ENCODE measurements at places on chromosomes 6 and 20.
A peak's percentile ranks its signal among the peaks of the same experiment; 100 is the strongest.

GRCh38 chr20:8128291-8129060 is 3.6 kb upstream of the PLCB1 start:
- no peak for DNase-seq

DNA sequence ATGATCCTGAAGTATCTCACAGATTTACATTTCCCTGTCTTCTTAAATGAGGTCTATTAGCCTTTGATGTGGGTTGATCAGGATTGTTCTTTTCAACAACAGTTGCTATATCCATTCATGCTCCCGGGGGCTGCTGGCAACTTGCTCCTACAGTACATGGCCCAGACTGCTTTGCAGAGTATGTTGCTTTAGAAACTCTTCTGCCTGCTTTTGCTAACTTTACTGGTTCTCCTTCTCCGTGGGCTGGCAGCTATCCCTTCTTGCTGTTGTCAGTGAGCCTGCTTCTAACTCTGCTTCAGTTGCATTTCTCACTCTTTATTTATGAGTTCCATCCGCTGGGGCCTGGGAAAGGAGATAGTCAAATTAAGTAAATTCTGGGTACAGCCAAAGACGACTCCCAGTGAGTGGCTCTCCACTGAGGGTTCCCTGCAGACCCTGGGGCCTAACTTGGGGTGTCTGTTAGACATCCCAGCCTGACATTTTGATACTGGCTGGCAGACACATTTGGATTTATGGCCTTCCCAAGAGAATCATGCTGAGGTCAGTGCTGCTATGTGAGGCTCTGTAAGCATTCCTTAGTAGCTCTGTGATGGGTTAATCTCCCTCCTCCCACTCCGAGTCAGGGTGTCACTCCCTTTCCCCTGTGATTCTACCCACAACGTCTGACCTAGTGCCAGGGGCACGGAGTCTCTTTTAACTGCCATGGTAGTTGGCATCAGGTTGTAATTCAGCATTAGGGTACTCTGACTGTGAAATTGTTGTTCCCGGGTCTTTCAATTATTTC is 73.6 kb downstream of the SLX4IP start:
- DNase-seq = no peak

GRCh38 chr6:42390228-42390934 is 61.3 kb downstream of the TRERF1 start:
- DNase-seq = peak; percentile 61

- no peak for DNase-seq
These were observed 84.3 kb upstream of the RALY start for GRCh38 chr20:33909331-33909921.

- DNase-seq = no peak
These were observed 181.0 kb downstream of the CDKAL1 start for GRCh38 chr6:20715135-20715806.

GRCh38 chr6:100342830-100343229 is 121.9 kb downstream of the SIM1 start:
- no peak for DNase-seq

GRCh38 chr6:106702046-106702445 is 72.7 kb downstream of the QRSL1 start:
- no peak for DNase-seq

- DNase-seq = no peak
These were observed 34.7 kb upstream of the LAMA4 start for GRCh38 chr6:112289038-112289566.

- DNase-seq = no peak
These were observed 15.1 kb upstream of the HLA-A start for GRCh38 chr6:29927275-29927569.

- peak; percentile 74 for DNase-seq
These were observed 8.2 kb upstream of the TBC1D7 start for GRCh38 chr6:13336553-13336952.

GRCh38 chr6:159880412-159880975 is 10.3 kb upstream of the MAS1 start:
- DNase-seq = no peak

- no peak for DNase-seq
These were observed 145.3 kb upstream of the TCF21 start for GRCh38 chr6:133743621-133744020.

DNA sequence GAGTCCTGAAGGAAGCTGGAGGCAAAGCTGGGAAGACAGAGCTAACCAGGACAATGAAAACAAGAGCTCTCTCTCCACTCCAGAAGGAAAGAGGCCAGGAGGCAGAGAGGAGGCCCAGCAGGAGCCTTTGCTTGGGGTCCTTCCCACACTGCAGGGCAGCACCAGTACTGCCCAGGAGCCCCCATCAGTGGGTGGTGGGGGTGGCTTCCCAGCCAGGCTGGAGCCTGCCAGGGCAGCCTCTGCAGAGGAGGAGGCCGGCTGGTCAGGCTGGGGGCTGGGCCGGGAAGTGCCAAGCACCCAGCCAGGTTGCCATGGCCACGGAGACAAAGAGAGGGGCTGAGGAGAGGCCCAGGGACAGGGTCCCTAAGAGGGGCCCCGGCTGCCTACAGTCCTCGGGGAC is 33.4 kb downstream of the PREX1 start:
- DNase-seq = no peak

GRCh38 chr6:157995458-157995857 is 13.8 kb downstream of the SYNJ2 start:
- no peak for DNase-seq
